ENCODE measurements at places on chromosomes 13 and 19. TPM values are rescaled to one million over a fixed set of nuclear protein-coding genes. Genes with fewer than 3 reads are reported as not detected.

CEBPA gene
- total RNA-seq: 0.33 TPM

HS6ST3 gene
- not detected for total RNA-seq

TMEM255B gene
- total RNA-seq: 0.88 TPM

SLC46A3 gene
- total RNA-seq: 3.8 TPM

ZNF536 gene
- total RNA-seq: not detected

CEACAM16 gene
- total RNA-seq: not detected

TYROBP gene
- total RNA-seq: not detected

FOSB gene
- 3.7 TPM for total RNA-seq

PRR20C gene
- not detected for total RNA-seq

KASH5 gene
- total RNA-seq: 2.3 TPM

HSH2D gene
- 23.6 TPM for total RNA-seq

ZNF418 gene
- 2.3 TPM for total RNA-seq

ZNF285 gene
- total RNA-seq: 0.22 TPM

BLOC1S3 gene
- 11.8 TPM for total RNA-seq

PTGER1 gene
- total RNA-seq: 0.41 TPM

TNNT1 gene
- total RNA-seq: not detected

CYP4F8 gene
- not detected for total RNA-seq

SPRED3 gene
- total RNA-seq: 5.5 TPM

RASGRP4 gene
- total RNA-seq: 7.4 TPM

PRKCG gene
- not detected for total RNA-seq

DEDD2 gene
- 31.3 TPM for total RNA-seq

FPR1 gene
- not detected for total RNA-seq

PPFIA3 gene
- 3.5 TPM for total RNA-seq

KCNC3 gene
- 6.2 TPM for total RNA-seq

GNG7 gene
- 0.88 TPM for total RNA-seq

BORCS8 gene
- 17.8 TPM for total RNA-seq

SLC1A6 gene
- total RNA-seq: not detected

ABHD17A gene
- total RNA-seq: 110 TPM

IZUMO2 gene
- total RNA-seq: not detected

Data from activated CD4-positive, alpha-beta memory T cell treated with anti-CD3 and anti-CD28 coated beads for 36 hours (primary cell).